Fibroblast of skin of scalp (primary cell): ENCODE measurements at places on chromosomes 12 and 14.

DNA sequence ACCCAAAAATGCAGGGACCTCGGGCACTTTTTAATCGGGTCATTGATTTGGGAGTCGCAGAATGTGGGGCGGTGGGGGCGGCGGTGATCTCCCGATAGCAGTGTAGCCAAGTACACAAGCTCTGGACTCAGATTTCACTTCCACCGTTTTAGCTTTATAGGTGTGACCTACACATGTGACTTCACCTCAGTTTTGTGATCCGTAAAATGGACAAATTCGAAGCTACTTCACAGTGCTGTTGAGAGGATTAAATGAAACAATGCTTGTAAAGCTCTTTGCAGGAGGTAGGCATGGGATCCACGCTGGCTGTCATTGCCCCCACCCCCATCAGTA, 478 bp downstream of the RITA1 start:
- DNase-seq = no peak

- DNase-seq = no peak
Observed at GRCh38 chr12:49032679-49033447, 14.3 kb upstream of the PRKAG1 start.

DNA sequence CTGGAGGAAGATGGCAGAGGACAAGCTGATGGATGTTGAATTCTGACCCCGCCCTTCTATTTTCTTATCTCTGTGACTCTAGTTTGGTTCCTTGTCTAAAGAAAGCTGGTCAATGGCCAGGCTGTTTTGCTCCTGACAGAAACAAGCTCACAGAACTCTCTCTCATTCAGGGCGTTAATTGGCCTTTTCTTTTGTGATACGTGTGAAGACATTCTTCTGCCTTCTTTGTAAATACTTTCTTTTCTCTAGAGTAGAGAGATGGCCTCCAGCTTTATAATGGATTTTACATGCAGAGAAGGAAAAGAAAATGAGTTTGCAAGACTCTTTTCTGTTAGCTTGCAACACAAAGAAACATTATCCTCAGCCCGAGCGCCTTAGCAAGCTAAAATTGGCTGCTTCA, 492.2 kb upstream of the CCDC196 start:
- DNase-seq = no peak

DNA sequence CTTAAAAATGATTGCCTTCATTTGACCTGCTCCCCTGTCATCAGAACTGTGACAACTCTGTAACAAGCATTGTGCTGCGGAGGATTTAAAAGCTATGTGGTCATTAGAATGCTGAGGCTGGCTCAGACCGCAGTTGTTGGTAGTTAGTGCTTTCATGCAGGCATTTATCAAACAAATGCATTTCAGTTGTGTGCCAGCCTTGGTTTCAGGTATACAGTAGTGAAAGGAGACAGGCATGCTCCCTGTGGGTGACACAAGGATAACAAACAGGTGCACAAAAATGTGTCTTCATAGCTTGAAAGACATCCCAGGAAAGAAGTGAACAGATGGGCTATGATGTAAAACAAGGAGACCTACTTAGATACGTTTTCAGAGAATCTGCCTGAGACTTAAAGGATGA, 60.6 kb downstream of the MARK3 start:
- no peak for DNase-seq

DNA sequence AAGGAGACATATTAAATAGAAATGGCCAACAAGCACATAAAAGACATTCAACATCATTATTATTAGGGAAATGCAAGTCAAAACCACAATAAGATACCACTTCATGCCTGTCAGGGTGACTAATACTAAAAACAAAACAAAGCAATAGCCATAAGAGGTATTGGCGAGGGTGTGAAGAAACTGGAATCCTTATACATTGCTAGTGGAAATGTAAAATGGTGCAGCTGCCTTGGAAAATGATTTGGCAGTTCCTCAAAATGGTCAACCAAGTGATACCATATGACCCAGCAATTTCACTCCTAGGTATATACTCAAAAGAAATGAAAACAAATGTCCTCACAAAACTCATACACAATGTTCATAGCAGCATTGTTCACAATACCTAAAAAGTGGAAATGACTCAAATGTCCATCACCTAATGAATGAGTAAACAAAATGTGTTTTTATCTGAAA, 27.0 kb downstream of the GPR135 start:
- DNase-seq = peak; percentile 92

DNA sequence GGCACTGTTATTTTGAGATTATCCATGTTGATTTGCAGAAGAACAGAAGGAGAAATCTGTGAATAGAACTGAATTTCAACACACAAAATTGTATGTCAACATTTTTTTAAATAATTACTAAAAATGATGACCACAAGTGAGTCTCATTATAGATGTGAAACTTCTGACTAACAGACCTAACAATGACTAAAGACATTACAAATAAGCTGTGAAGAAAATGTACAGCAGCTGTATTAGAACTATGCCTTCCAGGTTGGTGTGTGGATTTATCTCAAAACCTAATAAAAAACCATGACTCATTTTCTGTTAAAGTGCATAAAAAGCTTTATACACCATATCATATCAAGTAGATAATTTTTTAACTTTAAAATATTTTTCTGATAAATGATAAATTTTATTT, 22.5 kb upstream of the FOXG1 start:
- DNase-seq = no peak

- DNase-seq = no peak
Observed at GRCh38 chr14:33163600-33163999, 224.9 kb downstream of the NPAS3 start.

GRCh38 chr12:132561427-132562156, 48.8 kb downstream of the LRCOL1 start:
- DNase-seq = no peak

- no peak for DNase-seq
Observed at GRCh38 chr12:47939009-47939601, 24.3 kb upstream of the TMEM106C start.

DNA sequence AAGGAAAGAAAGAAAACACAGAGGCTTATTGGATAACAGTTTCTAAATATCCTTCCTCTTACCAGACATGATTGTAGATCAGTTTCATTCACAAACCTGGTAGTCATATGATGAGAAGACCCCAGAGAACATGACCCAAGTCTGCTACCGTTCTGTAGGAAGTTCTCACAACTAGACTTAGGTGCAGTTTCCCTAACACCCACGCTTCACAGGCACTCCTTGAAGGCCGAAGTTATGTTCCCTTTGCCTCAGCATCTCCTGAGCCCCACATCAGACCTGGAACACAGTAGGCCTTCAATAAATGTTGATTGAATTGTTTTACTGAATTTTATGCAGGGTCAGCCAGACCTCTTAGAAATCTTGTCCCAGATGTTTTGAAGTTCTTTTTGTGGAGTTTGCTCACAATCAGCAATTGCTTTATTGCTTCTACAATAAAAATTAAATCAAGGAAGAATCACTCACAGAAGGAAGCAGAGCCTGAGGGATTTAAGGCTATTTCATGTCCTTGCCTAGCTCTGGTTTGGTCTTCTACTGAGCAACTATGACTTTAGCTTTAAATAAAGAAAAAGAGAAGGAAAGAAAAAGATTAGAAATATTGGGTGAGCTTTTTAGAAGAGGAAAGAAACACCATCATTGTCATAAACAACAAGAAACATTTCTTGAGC, 138.6 kb upstream of the MDM1 start:
- DNase-seq = no peak

DNA sequence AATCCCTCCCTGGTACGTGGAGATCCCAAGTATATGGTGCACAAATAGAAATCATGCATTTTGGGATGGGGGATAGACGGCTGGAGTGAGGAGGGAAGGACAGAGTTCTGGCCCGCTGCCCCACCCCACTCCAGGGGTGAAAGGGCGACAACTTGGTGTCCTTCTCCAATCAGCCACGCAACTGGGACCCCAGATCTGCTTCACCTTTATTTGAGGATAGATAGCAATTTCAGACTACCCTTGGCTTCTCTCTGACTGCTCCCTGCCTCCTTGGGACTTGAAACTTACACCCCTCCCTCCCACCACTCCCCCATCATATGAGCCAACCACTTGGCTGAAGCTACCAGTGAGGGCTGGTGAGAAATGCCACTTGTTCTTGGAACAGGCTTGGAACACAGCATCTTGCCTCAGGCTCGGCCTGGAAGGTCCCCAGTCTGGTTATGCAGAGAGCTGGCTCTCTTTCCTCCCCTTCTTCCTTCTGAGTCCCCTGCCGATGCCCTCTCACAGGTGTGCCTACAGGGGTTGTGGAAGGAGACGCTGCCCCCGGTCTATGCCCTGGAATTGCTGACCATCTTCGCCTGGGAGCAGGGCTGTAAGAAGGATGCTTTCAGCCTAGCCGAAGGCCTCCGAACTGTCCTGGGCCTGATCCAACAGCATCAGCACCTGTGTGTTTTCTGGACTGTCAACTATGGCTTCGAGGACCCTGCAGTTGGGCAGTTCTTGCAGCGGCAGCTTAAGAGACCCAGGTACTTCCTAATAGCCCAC, 8.1 kb downstream of the OAS3 start:
- no peak for DNase-seq

DNA sequence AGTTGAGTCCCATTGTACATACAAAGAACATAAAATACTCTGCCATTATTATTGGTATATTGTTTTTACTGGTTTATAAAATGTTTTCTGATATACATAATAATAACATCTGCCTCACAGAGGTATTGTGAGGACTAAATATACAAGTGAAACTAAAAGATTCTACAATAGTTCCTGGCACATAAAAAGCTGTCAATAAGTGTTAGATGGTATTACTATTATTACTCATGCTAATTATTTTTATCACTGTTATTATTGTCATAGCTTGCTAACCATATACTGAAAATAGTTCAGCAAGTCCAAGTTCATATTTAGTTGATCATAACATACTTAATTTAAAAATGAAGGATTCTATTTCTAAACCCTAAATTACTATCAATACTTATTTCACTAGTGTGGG, 34.4 kb downstream of the BTG1 start:
- DNase-seq = no peak

GRCh38 chr12:48768147-48768546, 20.7 kb downstream of the ADCY6 start:
- DNase-seq = no peak

- DNase-seq = no peak
Observed at GRCh38 chr12:114924946-114925475, 241.0 kb upstream of the TBX3 start.

- no peak for DNase-seq
Observed at GRCh38 chr14:25080682-25081081, 30.7 kb upstream of the STXBP6 start.

- DNase-seq = peak; percentile 51
Observed at GRCh38 chr14:58488550-58488949, 61.0 kb downstream of the KIAA0586 start.

DNA sequence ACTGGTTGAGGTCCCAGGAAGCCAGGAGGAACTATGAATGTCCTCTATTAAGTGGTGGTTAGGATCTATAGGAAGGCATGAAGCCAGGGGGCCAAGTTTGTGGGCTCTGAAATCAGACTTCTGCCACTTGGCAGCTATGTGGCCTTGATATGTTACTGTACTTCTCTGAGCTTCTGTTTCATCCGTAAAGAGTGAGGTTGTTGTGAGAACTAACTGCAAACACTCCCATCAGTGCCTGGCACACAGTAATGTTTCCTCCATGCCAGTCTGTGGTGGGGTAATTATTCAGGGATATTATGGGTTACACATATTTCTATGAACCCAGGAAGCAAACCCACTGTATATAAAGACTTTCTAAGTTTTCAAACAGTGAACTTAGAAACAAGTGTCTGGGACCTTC, 57.4 kb downstream of the PLXNC1 start:
- no peak for DNase-seq

- DNase-seq = peak; percentile 9
Observed at GRCh38 chr12:18270958-18271460, 9.7 kb downstream of the PIK3C2G start.

DNA sequence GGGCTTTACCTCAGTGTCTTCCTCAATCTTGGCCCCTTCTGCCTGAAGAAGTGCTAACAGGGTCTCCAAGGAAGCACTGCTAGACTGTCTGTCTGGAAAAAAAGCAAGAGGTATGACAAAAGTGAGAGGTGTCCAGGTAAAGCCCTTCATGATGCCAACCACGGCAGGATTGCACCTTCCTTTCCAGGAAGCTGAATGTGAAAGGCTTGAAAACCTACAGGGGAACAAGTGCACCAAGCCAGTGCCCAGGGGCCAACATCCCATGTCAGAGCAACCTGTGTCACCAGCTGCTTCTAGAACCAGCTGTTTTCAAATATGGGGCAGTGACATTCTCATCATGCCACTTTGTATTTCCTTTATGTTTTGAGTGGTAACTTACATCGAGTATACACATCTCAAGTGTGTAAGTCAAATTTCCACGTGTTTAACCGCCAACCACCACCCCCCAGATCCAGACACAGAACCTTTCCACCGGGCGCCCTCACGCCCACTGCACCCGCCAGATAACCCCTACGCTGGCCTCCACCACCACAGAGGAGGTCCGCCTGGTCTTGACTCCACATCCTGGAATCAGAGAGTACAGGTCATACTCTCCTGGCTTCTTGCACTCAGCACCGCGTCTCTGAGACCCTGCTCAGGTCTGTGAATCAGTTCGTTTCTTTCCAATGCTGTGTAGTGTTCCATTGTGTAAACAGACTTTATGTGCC, 27.3 kb downstream of the VPS37B start:
- DNase-seq = no peak

- DNase-seq = no peak
Observed at GRCh38 chr12:119195256-119195655, 16.5 kb downstream of the HSPB8 start.

GRCh38 chr12:114666746-114667668, 17.0 kb downstream of the TBX3 start:
- no peak for DNase-seq

DNA sequence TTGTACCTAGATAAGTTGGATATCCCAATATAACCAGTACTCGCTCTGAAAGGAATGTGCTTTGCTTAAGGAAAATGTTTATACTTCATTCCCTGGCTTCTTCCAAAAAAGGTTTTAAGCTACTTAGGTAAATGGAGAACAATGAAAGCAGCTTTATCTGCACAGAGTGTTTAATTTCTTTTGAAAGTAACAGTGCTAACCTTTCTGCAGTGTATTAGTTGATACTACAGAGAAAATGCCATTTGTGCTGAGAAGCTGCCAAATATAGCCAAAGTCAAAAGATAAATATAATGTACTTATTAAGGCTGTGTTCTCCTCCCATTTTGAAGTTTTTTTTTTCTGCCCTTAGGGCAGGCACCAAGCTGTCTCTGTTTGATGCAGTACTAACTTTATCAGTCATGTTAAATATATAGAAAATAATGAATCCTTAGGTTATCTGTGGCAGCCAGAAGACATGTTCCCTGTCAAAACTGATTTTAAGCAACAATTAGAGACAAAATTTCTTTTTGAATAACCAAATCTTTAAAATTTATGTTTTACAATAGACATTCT, 145.4 kb upstream of the KITLG start:
- no peak for DNase-seq
